ENCODE measurements at places on chromosomes 4 and X. TPM values are rescaled to one million over a fixed set of nuclear protein-coding genes. Genes with fewer than 3 reads are reported as not detected.

The FAM184B gene
- polyA plus RNA-seq, result 0.60 TPM

- no peak for DNase-seq
Observed at GRCh38 chr4:24768604-24769003, 26.8 kb upstream of the SOD3 start.

DNA sequence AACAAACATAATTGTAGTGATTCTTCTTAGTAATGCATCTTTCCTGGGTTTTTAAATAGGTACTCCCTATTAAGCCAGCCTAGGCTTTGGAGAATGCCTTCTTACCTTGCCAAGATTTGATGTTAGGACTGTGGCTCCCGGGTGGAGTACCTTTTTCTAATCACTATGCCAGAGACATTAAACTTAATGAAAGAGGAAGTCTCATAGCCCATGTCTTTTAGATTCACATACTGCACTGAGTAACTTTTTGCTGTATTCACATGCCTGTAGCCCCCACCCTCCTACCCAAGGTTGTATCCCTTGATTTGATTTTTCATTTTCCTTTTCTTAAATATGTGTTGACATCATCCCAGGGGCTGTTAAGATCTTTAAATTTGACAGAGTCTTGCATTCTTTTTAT lies 104.2 kb upstream of the TLR2 start:
- DNase-seq, result no peak

DNA sequence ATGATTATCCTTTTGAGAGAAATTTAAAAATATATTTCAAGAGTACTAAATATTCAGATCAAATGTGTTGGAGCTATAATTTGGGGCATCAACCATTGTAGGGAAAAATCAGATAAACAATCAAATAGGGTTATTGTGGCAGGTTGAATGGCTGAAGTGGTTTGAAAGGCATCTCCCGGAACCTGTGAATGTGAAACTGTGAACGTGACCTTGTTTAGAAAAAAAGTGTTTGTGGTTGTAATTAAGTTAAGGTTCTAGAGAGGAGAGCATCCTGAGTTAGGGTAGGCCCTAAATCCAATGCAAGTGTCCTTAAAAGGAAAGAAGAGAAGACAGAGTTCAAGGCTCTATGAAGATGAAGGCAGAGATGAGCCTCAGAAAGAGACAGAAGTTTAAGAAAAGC lies 37.4 kb downstream of the ADGRA3 start:
- DNase-seq, result no peak

GRCh38 chr4:151922306-151922705 lies 161.5 kb upstream of the GATB start:
- DNase-seq, result no peak

Measured in renal cortex interstitium (tissue), 15 donors.